Neuronal stem cell (in vitro differentiated cells): ENCODE measurements at places on chromosomes 3 and 15.

- DNase-seq: no peak
Observed at GRCh38 chr3:48592519-48593087, 2.5 kb downstream of the COL7A1 start.

DNA sequence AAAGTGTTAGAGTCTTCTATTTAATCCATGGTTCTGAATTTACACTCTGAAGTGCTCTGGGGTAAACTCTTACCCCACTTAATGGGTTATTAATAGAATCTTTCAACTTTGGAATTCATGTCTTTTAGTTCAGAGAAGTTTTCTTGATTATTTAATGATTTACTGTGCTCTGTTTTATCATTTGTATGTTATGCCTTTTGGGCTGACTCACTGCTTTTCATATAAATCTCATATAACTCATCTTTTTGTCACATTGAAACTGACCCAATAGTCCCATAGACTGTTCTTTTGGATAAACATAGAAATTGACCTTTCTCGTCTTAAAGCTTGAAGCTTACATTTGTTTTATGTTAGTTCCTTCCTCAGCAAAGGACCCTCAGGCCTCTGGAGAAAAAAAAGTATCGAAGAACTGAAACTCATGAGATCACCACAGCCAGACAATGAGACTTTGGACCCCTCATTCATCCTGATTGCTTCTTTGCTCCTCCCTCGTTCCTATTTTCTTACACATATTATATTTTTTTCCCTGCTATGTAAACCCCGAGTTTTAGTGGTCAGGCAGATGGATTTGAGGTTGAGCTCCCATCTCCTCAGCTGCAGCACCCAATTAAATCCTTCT lies 229.1 kb upstream of the CBLB start:
- no peak for DNase-seq

DNA sequence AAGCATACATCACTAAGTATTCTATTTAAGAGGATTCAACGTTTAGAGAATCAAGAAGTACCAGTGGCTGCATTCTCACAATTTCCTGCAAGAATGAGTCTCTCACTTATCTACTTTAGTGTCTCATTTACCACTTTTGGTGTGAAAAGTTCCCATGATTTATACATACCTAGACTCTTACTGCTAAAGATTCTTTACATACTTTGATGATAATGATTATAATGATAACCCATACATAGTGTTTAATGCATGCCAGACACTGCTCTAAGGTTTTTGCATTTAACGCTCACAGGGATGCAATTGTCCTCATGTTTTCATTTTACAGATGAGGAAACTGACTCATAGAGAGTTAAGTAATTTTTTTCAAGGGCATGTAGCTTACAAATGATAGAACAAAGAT lies 133.6 kb downstream of the TMEM108 start:
- DNase-seq: no peak

DNA sequence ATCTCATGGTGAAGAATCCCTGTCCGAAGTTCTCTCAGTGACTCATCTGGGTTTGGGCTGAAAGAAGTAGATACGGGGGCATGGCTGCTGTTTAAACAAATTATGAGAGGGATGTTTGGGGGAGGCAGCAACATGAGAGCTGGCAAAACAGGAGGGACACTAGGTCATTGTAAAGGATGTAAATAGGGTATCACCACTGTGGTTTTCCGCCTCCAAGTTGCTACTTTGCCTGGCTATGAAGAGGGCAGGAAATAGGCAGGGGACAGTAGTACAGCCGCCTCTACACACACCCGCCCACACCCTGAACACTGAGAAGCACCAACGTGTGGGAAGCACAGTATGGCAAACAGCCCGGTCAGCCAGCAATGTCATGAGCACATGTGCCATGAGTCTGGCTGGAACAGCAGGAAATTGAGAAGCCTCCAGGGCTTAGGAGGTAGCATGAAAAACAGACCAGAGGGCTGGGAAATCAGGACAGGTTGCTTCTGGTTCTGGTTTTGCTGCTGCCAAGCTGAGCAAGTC lies 17.1 kb downstream of the HEXA start:
- DNase-seq: no peak

DNA sequence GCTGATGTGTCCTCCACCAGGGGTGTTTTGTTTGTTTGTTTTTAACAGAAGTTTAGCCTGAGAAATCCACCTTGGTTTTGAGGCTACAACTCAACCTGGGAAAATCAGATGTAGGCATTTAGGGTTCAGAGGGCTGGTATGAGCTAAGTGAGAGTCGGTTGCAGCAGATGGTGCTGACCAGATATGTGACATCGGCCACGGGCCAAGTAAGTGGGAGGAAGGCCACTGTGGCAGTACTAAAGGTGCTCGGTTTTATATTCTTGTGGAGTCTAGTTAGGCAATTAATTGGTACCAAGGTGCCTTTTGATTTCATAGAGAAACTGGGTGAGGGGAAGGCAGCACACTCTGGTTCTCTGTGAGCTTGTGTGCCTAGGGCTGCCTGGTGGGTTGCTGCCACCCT lies 10.5 kb downstream of the MTMR14 start:
- DNase-seq: no peak

- no peak for DNase-seq
Observed at GRCh38 chr3:153979418-153980251, 141.6 kb upstream of the ARHGEF26 start.

DNA sequence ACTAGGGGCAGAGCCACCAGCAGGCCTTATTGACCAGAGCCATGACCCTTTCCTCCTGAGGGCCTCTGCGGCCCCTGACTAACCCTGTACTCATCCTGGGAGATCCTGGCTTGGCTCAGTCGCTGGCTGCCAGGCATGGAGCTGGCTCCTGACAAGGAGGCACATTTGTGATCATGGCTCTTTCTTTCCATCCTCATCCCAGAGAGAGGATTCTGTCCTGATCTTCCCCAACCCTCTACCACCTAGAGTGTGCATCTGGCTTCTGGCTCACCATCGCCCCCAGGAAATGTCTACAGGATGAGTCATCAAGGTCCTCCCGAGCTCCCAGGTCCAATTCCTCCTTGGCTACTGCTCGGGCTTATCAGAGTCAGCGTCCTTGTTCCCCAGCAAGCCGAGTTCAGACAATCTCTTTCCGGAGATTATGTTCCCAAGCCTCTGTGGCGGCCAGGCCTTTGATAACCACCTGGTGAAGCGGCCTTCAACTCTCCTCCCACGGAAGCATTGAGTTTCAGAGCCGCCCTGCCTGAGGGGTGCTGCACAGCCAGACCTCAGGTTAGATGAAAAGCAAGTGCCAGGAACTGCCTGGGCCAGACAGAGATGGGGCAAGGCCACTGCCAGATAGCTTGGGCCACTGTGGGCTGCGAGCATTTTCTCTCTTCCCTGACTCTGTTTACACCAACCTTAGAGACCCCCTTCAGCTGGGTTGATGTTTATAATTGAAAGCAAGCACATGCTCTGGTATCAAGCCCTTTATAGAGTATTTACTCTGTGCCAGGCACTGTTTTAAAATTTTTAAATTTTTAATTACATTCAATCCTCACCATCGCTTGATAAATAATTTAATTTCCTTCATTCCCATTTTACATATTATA lies 44.3 kb upstream of the MRPS22 start:
- no peak for DNase-seq

- DNase-seq: no peak
Observed at GRCh38 chr3:50174947-50175524, 16.4 kb upstream of the GNAT1 start.

DNA sequence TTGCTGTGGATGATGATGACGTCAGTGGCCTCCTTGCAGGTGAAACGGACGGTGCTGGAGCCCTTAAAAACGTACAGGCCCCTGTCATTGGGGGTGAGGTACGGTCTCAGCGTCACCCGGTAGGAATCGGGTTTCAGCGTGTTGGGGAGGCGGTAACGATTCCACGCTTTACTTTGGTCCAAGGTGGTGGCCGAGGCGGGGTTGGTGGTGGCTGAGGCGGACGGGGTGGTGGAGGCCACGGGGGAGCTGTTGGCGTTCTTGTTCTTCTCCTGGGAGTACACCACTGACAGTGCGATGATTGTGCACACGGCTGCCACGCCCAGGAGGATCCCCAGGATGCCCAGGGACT lies 8.5 kb downstream of the ANPEP start:
- no peak for DNase-seq

GRCh38 chr3:58986654-58987053 lies 63.2 kb downstream of the CFAP20DC start:
- DNase-seq: no peak

GRCh38 chr3:131543714-131544113 lies 40.9 kb upstream of the MRPL3 start:
- no peak for DNase-seq

DNA sequence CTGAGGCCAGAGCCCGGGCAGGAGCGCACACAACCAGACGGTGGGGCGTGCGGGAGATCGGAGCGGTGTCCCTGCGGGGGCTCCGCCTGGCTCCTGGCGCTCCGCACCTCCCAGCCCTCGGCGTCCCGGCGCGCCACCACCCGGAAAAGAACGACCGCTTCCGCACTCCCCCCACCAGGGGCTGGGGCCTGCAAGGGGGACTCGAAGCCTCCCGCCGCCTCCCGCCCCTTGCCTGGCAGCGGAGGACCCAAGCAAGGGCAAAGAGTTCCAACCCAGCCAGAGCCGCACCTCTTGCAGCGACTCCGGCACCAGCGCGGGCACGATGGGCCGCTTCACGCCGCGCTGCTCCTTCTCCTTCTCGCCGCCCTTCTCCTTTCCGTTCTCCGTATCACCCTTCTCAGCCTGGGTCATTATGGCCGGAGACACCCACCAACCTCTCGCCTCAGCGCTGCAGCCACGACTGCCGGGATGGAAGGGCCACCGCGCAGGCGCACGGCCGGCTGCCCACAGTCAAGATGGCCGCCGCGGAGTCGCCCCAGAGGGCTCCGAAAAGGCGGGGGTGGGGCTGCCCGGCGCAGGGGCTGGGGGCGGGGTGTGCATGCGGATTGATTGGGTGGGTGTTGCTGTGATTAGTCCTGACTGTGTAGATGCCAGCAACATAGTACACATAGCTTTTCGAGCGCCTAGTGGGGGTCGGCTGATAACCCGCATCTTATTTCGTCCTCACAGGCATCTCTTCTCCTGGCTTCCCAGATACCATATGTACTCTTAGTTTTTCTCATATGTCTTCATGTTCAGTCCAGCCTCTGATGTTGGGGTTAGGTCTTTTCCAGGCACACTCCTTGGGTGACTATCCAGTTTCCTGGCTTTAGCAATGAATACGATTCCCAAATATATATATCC lies at the start of gene ACTR8:
ACTR8 (minus strand) TSS at position 462 of the 903 bp plus-strand sequence; CDS start at position 411, 51 bp downstream.
- peak; percentile 82 for DNase-seq

- DNase-seq: no peak
Observed at GRCh38 chr15:68504681-68505170, 72.8 kb upstream of the ITGA11 start.

DNA sequence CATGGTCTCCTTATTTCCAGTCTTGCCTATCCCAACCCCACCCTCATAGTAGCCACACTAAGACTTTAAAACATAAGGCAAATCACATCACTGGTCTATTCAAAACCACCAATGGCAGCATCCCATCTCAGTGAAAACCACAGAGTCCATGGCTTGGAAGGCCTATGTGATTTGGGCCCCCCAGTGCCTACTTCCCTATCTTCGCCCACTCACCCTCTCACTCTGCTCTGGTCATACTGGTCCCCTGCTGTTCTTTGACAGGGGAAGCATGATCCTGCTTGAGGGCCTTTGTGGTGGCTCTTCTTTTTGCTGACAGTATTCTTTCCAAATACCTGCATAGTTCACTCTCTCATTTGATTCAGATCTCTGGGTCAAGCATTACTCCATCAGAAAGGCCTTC lies 3.3 kb downstream of the GTF2A2 start:
- no peak for DNase-seq

DNA sequence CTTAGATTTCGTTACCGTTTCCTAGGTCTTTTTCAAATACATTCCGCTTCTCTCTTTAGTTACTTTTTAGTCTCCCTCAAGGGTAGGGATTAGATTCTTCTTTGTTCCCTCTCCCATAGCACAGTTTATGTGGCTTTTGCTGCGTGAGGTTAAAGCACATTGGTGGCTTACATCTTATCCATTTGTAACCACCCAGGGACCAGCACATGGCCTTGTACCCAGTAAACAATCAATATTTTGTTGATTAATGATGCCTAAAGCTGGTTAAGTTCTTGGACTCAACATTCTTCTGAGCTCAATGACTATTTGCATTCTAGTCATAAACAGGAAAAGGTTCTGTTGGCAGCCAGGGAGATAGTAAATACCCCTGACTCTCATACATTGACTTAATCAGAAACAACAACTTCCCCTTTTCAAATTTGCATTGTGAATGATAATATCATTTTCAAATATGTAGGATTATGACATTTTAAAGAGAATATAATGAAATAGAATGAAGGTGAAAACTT lies 60.2 kb downstream of the CACNA1D start:
- DNase-seq: no peak

DNA sequence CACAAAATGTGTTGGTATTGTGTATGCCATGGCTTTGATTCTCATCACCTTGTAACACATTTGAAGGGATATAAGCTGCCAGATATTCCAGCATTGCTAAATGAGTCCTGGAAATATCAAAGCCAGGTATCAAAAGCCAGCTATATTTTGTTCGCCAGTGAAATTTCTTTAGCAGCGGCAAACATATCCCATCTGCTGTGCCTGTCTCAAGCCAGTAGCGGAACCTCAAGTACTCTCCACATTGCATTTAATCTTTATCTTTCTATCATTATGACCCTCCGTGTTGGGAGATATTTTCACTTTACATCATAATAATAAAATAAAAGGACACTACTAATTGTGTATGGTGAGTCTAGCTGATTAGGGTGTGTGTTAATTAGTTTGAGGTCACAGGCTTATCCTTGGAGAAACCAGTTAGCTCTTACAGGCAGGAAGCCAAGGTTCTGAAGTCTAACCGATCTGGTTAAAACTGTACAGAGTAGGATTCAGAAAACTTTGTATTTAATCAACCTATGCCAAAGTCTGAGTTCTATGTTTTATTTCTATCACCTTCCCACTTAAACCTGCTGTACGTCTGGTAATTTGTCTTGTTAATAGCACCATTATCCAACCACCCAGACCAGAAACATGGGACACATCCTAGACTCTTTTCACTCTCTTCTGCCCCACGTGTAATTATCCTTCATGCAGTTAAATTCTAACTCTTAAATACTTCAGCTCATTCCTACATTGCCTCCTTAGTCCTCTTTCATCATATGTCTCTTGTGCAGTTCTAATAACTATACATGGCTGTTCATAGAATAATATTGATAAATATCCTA lies 14.5 kb downstream of the TIPARP start:
- DNase-seq: no peak

DNA sequence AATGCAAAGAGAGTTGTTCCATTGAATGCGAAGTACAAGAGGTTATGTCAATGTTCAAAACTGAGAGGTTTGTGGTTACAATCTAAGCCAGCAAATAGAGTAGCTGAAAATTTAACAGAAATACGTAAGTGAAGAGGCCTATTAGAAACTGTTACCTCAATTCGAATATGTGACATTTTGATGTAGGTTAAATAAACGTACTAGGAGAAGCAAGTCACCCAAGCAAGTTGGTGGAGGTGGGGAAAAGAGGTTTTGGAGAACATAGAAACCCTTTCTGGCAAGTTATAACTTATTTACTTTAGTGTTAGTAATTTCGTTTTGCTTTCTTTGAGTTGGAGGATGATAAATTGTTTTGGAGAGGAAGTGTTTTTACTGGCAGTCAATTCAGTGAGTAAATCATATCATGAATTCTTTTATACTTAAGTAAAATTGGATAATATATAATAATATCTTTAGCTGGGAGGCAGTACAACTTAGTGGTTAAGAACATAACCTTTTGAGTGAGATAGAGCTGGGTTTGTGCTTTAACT lies 91.2 kb upstream of the NAALADL2 start:
- DNase-seq: no peak
